ENCODE measurements at places on chromosomes 7 and 10.
A peak's percentile ranks its signal among the peaks of the same experiment; 100 is the strongest.

- no peak for DNase-seq
Measured at GRCh38 chr7:143216151-143216550, 5.7 kb upstream of the TAS2R40 start.

GRCh38 chr7:47389171-47389922 lies 192.6 kb downstream of the TNS3 start:
- DNase-seq = no peak

DNA sequence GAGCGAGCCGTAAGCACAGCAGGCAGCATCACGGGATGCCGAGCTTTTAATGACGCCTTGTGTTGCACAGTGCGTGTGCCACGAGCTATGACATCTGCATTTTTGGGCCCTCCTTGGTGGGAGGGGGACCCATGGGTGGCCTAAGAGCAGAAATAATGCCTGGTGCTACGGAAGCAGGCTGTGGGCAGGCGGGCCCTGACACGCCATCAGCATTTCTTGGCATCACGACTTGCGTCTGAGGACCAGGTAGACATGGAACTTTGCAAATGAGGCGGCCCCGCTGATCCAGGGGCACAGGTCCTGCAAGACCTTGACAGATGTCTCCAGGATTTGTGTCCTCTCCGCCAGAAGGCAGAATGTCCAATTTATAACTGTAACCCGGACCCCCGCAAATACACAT lies 117.8 kb upstream of the RNF32 start:
- DNase-seq = no peak

GRCh38 chr10:35192645-35193249 lies 66.1 kb downstream of the CREM start:
- DNase-seq = no peak

GRCh38 chr10:105950410-105950809 lies 1214.1 kb downstream of the SORCS1 start:
- DNase-seq = peak; percentile 9

DNA sequence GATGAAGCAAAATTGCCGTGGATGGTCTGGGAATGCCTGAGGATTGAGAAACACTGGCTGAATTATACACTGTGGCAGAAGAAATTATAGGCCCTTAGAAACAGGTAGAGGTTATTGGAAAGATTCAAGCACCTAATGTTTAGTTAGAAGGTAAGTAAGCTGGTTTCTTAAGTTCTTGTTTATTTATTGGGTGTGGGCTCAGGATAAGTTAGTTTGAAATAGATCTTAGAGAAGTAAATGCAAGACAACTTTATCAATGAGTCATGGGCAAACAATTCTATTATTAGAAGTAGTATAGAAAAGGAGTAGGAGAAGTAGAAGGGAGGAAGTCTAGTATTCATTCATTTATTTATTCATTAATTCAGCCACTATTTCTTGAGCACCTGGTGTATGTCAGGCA lies 96.5 kb downstream of the KAT6B start:
- DNase-seq = no peak
